ENCODE measurements at places on chromosomes 16 and 17.

DNA sequence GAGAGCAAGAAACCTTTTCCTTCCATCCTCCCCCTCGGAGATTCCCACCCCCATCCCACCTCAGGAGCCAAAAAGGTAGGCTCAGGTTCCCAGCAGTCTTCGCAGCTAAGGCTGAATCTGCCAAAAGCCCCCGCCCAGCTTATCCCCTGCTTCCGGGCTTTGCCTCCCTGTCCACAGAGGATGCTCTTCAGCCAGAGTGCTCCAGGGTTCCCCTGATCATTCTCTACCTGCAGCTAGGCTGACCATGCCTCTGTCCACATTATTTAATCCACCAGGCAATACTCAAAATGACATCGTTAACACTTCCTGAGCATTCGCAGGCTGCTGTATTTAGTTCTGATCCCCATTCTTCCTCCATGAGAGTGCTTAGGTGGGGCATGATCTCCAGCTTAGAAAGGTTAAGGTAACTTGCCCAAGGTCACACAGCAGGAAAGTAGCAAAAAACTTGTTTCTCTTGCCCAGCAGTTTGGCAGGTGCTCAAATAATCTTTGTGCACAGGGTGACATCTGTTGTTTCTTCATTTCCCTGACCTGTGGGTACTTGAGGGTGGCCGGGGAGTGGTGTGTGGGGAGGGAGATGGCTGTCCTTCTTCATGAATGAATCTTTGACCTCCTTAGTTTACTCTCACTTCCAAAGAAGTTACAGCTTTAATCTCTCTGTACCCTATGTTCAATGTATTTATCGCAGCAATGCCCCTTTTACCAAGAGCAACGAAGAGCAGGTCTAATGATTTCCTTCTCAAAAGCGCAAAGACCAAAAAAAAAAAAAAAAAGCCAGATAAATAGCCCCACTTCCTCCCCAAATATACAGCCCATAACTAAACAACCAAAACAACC is 848 bp upstream of the TBKBP1 start:
- peaks cover 7% of the 10 kb centered on the region for H3K27me3 ChIP-seq
- H3K36me3 ChIP-seq = no peaks in the 10 kb centered on the region
- DNase-seq = no peak
- H3K4me1 ChIP-seq = peaks cover 19% of the 10 kb centered on the region
- H3K4me3 ChIP-seq = peak overlapping the region; percentile 87

DNA sequence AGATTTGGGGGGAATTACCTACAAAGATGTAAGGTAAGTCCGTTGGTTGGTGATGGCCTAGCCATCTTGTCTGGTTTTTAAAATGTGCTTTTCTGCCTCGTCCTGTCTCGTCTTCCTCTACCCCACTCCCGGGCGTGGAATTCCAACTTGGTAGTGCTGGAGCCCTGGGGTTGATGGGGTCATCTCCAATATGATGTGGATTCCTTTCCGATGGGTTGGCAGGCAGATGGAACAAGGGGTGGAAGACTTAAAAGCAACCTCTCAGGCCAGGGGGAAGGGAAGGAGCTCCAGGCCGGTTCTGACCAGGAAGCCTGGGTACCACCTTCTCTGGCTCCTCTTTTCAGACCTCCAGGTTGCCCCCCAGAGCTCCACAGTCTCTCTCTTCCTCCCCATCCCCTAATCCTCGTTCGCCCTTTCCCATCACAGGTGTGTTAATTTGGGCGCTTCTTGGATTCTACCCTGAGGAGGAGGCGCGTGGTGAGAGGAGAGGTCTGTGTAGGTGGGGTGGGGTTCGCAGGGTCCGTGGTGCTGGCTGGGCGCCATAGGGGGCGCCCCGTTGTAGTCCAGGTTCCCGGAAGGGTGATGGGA is 5.1 kb upstream of the HOXB2 start:
- H3K27ac ChIP-seq = no peak overlapping the region
- H3K27me3 ChIP-seq = peaks cover 47% of the 10 kb centered on the region
- DNase-seq = no peak
- H3K36me3 ChIP-seq = no peaks in the 10 kb centered on the region
- peaks cover 14% of the 10 kb centered on the region for H3K4me1 ChIP-seq

DNA sequence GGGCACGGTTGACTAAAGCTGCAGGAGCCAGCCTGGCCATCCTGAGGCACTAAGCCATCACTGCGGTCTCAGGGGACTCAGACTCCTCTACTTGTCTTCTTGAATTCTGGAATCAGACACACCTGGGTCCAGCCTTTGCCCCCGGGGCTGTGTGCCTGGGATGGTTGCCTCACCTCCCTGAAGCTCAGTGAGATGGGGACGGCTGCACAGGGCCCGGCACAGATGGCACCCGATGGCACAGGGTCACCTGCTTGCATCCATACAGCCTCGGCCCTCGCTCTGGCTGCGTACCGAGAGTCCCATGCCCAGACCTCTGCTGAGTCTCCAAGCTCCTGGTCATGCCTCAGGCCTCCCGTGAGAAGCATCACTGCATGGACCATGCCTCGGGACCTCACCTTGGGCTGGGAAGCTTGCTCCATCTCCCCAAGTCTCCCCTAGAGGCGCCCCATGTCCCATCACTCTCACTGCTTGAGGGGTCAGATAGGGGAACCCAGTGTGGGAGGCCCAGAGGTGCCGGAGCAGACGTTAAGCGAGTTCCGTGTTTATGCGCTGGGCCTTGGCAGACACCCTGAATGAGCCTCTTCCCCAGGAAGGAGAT is 316.3 kb downstream of the SEC14L1 start:
- no peak overlapping the region for H3K27ac ChIP-seq
- no peak for DNase-seq
- H3K4me1 ChIP-seq = peaks cover 47% of the 10 kb centered on the region
- no peak overlapping the region for H3K4me3 ChIP-seq
- no peaks in the 10 kb centered on the region for H3K36me3 ChIP-seq
- H3K27me3 ChIP-seq = peaks cover 19% of the 10 kb centered on the region

DNA sequence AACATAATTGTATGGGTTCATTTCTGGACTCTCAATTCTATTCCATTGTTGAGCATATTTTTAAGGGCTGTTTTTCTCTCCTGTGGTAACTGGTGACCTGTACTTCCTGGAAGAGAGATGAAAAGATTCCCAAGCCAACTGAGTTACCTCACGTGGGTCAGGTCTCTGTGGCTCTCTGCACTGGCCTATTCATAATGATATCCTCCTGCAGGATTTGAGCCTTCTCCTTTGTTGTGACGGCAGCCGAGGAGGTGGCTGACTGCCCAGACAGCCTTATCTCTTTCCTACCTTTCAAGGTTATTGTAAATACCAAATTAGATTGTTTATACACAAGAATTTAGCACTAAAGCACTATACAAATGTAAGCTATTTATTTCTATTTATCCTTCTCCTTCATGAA is 2.7 kb upstream of the ACE start:
- peaks cover 4% of the 10 kb centered on the region for H3K27me3 ChIP-seq
- no peak for DNase-seq
- H3K27ac ChIP-seq = no peak overlapping the region

DNA sequence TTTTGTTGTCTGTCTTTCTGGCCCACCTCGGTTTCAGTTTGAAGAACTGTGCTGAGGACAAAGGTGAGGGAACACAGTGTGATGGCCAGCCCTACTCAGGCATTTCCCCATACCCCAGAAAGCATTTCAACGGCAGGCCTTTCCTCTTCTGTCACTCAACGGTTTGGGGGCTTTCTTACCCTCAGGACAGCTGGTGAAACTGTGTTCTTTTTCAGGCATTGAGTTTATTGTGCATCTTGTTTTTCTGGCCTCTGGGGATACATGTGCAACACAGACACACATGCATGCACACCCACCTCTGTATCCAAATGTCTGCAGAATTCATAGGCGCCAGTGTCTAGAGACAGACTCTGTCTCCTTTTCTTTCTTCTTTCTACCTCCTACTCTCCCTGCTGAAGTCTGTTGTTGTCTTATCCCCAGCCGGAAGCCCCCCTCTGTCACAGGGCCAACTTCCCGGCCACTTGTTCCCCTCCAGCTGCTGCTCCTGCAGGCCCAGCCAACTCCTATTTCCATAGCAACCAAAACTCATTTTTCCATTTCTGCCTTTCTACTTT is 17.0 kb downstream of the CHD9 start:
- peak overlapping the region; percentile 24 for H3K4me3 ChIP-seq
- peak overlapping the region; percentile 80 for H3K27ac ChIP-seq
- H3K36me3 ChIP-seq = peaks cover 17% of the 10 kb centered on the region
- no peak for DNase-seq
- peaks cover 2% of the 10 kb centered on the region for H3K27me3 ChIP-seq

GRCh38 chr16:635573-636205 is 416 bp downstream of the METTL26 start:
- H3K36me3 ChIP-seq = no peaks in the 10 kb centered on the region
- H3K27ac ChIP-seq = no peak overlapping the region
- H3K27me3 ChIP-seq = peaks cover 10% of the 10 kb centered on the region
- DNase-seq = no peak

Data from glutamatergic neuron (in vitro differentiated cells).